ENCODE measurements at places on chromosomes 1 and 21.
A peak's percentile ranks its signal among the peaks of the same experiment; 100 is the strongest.

GRCh38 chr1:245874942-245875580 is 632.0 kb downstream of the SMYD3 start:
- DNase-seq, result no peak

GRCh38 chr1:56780826-56781225 is 38.4 kb downstream of the FYB2 start:
- DNase-seq, result peak; percentile 29

DNA sequence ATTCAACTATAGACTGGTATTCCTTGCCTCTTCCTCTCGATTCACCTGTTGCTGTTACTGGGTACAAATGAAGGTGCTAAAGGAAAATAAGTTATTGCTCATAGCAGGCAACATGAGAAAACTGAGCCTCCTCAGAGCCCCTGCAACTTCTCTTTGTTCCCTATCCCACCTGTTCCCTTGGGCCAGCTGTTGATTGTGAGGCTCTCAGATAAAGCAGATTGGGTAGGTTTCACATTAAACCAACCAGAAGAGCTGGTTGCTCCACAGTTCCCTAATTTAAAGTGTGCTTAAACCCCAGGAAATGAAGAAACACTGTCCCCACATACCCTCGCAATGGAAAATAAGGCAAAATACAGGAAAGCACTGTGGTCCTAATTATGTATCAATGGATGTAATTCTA is 4.8 kb downstream of the DEDD start:
- DNase-seq, result no peak

DNA sequence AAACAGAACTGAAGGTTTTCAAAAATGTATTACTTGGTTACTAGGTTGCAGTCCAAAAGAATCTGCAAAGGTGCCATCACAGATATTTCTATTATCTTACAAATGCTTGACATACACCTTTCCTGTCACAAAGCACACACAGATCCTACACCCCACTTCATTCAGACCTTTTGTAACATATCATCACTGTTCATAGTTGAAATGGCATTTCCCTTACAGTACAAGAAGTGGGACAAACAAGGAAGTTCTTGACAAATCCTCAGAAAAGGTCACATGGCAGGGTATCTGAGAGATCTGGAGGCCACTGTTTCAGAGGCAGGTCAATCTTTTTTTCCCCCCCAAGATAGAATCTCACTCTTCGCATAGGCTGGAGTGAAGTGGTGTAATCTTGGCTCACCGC is 21.3 kb downstream of the TOR1AIP2 start:
- DNase-seq, result no peak

GRCh38 chr21:41620982-41621381 is 113.0 kb upstream of the TMPRSS2 start:
- DNase-seq, result no peak

GRCh38 chr1:234892642-234893041 is 236.0 kb downstream of the TOMM20 start:
- DNase-seq, result no peak

- peak; percentile 81 for DNase-seq
Measured at GRCh38 chr1:66330722-66331141, 203.2 kb upstream of the SGIP1 start.

GRCh38 chr1:71589005-71589404 is 508.2 kb upstream of the ZRANB2 start:
- DNase-seq, result no peak

DNA sequence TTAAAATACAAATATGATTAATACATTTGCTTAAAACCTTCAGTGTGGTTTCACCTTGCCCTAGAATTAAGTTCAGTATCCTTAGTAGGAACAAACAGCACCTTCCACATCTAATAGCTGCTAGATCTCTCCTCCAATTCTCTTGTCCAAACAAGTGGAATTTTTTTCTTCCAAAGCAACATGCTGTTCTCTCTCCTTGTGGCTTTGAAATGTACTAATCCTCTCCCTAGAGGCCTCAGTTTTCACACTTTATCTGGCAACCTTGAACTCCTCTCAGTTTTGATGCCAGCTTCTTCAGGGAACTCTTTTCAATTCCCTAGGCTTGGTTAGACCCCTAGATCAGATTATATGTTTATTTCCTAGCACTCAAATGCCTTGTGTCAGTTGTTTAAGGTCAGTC is 87.0 kb downstream of the GLUL start:
- no peak for DNase-seq

DNA sequence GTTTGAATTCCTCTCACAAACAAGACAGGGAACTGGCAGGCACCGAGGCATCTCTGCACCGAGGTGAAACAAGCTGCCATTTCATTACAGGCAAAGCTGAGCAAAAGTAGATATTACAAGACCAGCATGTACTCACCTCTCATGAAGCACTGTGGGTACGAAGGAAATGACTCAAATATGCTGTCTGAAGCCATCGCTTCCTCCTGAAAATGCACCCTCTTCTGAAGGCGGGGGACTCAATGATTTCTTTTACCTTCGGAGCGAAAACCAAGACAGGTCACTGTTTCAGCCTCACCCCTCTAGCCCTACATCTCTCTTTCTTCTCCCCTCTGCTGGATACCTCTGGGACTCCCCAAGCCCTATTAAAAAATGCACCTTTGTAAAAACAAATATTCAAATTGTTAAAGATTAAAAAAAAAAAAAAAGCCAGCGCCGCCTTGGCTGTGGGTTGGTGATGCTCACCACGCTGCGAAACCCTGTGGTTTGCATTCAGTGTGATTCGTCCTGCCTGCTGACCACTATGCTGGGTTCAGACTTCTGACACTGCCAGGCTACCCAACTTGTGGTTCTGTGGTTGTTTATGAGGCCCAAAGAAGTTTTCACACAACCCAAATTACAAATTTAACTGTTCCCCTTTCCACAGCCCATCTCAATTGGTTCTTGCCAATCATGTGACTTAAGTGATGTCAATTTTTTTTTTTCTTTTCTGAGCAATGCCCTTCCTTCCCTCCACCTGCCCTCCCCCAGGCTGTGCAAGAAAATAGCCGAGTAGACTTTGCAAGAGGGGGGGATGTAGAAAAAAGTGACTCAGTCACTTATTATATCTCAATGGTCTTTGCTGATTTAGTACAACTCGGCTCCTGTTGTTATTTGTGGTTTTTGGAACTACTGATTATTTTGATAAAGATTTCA is at the start of gene RUNX1:
Gene RUNX1, minus strand, starts transcription at position 597 of the 912 bp plus-strand sequence.
- peak; percentile 93 for DNase-seq

GRCh38 chr1:87478231-87478630 is 149.6 kb downstream of the LMO4 start:
- DNase-seq, result peak; percentile 38

GRCh38 chr1:200035397-200035955 is 8.0 kb downstream of the NR5A2 start:
- no peak for DNase-seq

- DNase-seq, result no peak
Measured at GRCh38 chr1:160018900-160019299, 12.9 kb downstream of the PIGM start.

DNA sequence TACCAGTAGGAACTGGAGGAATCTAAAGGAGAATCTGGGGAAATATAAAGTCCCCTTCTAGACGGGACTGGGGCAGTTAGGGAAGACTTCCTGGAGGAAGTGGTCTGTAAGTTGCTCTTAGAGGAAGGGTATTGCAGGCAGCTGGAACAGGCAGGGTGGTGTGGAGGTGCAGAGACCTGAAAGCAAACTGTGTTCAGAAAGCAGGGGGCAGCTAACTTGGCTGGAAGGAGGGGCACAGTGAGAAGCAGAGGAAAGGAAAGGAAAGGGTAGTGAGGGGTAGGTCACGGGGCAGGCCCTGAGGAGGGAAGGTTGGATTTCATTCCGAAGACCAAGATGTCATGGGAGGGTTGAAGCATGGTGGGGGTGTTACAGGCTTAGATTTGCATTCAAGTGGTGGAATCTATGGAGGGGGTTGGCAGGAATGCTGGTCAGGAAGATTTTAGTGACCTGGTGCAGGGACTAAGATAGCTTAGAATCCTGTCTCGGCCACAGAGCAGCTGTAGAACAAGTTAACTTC is 240.7 kb downstream of the FOXD2 start:
- DNase-seq, result no peak

DNA sequence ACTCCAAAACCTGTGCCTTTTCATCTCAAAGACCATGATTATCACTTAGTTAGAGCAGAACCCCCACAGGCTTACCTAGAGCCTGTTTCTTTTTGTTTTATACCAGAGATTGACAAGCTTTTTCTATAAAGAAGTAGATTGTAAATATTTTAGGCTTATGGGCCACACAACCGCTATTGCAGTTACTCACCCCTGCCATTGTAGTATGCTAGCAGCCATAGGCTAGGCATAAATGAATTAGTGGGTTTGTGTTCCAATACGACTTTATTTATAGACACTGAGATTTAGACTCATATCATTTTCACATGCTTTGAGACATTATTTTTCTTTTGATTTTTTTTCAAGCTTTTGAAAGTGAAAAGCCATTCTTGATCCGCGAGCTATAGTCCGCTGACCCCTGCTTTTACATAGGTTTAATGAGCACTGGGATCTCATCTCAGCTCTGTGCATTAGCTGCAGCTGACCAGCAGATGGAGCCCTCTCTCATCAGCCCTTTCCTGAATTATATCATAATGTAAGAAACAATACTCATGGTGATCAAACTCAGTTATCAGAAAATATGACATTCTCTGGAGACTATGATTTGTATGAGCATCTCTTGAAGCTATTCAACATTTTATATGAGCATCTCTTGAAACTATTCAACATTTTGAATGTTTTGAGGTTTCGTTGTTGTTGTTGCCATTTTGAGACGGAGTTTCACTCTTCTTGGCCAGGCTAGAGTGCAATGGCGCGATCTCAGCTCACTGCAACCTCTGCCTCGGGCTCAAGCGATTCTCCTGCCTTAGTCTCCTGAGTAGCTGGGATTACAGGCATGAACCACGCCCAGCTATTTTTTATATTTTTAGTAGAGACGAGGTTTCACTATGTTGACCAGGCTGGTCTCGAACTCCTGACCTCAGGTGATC is 111.9 kb upstream of the L1TD1 start:
- peak; percentile 75 for DNase-seq
